ENCODE measurements at places on chromosomes 13 and 19.

GRCh38 chr13:62251734-62252133, 836.1 kb upstream of the PCDH20 start:
- no peak for DNase-seq

GRCh38 chr13:102693250-102693649, 1.6 kb downstream of the METTL21C start:
- no peak for DNase-seq

DNA sequence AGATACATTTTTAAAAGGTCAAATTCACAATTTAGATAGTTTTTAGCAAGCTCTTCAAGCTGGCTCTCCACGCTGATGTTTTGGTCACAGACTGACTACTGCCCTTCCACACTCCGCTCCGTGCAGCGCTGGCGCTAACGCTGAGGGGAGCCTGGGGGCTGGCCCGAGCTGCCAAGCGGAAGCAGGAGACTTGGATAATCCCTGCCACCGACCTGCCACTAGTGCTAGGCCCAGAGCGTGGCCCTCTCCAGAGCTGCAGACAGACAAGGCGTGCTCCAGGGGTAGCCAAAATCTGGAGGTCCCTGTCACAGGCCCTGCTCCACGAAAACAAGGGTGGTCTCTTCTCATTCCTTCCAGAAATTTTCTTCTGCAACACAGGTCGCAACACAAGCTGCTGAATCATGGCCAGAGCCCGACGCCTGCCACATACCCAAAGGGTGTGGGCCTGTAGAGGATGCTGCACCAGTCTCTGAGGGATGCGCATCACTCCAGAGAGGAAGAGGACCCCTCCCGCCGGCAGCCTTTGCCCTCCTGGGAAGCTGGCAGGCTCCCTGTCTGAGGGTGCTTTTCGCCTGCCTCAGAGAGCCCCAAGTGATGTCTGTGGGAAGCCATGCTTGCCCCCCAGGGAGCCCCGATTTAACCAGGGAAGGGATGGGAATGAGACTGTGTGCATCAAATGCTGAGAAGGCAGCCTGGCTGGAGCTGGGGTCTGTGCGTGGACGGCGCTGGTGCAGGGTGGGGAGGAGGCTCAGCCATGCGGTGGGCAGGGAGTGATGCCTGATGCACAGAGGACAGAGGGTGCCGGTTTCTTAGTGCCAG, 21.6 kb downstream of the CAPS start:
- no peak for DNase-seq

GRCh38 chr19:46361915-46362314, 15.0 kb downstream of the PPP5C start:
- DNase-seq: no peak

DNA sequence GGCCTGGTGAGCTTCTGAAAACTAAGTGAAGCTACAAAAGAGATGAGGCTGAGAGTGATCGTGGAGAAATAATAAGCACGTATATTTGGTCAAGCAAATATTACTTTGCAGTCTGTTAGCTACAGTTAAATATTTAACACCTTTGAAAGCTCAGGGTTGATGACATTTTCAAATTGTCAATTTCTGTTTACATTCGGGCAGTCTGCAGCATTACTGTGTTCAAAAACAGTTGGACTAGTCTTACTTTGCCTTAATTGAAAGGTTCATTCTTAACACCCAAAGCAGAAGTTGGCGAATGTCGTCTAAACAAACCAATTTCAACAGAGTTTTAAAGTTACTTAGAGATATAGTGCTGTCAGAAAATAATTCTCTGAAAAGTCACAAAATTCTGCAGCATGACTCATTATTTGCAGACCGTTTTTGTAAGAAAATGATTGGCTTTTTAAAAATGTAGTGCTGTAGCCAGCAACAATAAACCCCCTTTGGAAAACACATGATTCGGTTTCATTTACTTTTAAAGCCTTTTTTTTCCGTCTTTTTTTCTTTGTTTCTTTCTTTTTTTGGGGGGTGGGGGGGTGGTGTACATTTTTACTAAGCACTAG, 549.0 kb downstream of the GPC6 start:
- DNase-seq: no peak

GRCh38 chr19:14915116-14915515, 26.2 kb upstream of the OR7C2 start:
- no peak for DNase-seq

- no peak for DNase-seq
Observed at GRCh38 chr13:79079351-79079839, 326.7 kb downstream of the RBM26 start.

DNA sequence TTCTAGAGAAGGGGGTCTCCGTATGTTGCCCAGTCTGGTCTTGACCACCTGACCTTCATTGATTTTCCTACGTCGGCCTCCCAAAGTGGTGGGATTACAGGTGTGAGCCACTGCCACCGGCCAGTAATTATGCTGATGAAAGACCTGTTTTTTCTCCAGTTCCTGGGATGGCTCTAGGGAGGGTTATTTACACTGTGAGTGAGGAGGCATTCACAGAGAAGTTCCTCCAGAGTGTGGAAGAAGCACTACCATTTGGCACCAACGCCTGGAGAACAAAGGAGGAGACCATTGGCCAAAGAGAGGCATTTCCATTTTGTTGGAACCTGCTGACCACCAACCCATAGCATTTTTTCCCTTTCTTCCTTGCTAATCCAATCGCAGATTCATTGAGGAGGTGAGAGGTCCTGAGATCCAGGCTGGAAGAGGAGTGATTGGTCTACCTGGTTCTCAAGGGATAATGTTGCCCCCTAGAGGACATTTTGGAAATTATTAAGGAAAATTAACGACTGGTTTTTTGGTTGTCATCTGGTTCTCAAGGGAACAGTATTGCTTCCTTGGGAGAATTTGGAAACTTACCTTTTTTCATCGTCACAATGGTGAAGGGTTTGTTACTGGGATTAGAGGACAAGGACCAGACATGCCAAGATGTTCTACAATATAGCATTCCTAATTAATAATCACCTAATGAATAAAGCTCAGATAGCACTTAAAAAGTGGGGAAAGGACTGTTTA, 5.5 kb upstream of the SAE1 start:
- DNase-seq: no peak

DNA sequence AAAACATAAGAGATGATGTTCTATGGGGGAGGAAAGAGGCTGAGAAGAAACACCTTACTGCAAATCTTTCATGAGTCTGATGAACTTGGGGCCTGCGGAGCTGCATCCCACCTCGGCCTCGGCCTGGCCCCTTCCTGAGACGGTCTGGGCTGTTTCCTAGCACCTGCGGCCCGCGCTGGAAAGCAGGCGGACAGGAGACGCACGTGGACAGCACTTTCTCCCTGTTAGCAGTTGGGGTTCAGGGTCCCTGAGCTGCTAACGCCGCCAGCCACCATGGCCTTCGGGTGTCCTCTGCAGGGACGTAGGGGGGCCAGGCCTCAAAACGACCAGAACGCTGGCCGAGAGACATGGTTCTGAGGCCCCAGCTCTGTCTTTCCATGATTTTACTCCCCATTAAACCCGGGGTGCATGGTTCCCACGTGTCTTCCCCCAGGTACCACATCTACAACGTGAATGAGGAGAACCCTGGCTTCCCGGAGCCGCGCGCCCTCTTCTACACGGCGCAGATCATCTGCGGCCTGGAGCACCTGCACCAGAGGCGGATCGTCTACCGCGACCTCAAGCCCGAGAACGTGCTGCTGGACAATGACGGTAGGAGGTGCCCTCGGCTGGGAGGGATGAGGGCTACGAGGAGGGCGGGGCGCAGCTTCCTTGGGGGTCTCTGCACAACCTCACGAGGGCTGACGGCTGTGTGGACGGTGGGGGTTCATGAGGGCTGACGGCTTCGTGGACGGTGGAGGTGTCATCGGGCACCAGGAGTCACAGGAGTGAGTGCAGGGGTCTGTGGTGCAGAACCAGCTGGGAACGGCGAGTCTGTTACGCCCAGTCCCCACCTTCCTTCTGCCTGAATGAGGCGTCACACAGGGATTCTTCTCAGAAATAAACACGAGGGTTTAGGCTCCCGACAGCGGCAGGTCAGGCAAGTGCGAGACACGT, 4.3 kb downstream of the GRK1 start:
- DNase-seq: no peak

DNA sequence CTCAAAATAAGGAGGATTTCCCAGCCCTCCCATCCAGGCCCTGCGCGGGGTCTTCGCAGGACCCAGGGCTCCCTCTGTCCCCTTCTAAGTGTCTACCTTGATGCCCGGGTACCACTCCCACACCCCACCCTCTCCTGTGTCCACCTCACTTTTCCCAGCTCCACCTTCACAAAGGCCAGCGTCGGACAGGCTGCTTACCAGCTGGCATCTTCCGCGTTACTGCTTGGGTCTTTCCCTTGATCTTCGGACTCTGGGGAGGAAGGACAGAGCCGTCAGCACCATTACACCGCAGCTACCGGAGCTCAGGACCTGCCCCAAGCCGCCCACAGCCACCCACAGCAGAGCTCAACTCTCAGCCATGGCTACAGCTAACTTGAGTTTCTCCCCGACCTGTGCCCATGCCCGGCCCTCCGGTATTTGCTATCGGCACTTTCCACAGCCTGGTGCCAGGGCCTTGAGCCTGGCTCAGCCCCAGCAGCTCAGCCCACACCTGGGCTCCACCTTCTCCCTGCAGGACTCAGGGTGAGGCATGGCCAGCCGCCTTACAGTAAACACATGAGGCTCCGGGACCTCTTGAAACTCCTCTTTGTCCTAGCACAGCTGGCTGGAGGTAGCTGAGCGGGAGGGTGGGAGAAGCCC, 3.8 kb downstream of the C13orf46 start:
- DNase-seq: no peak

DNA sequence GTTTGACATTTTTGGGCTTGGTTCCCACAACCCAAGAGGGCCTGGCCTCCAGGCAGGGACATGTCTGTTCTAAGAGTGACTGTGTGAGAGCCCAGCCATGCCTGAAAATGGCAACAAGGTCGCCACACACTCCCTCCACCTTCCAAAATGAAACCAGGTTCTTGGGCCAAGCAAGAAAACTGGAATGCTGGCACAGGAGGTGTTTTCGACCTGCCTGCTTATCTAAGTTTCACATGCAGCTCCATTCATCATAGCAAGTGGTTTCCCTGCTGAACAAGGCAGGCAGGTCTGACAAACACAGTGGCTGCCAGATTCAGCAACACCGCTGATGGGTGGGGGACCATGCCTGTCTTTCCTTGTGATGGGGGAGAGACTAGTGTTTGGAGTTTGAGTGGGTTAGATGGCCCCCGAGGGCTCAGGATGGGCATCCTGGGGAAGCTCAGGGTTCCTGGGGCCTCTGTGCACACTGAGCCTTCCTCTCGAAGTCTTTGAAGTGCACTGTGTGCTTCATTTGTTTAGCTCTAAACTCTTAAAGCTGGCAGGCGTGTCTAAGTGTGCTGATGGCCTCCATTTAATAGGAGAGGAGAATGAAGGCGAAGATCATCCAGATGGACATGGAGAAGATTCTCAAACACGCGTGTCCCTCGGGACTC, 17.9 kb upstream of the GAS6 start:
- no peak for DNase-seq

GRCh38 chr13:83184150-83184475, 698.2 kb downstream of the SLITRK1 start:
- no peak for DNase-seq

- no peak for DNase-seq
Observed at GRCh38 chr19:3849092-3849491, 19.7 kb downstream of the ZFR2 start.

- DNase-seq: no peak
Observed at GRCh38 chr19:32749361-32749760, 29.8 kb downstream of the TDRD12 start.

GRCh38 chr19:54114340-54115108, 933 bp downstream of the TFPT start:
- DNase-seq: peak; percentile 46

- DNase-seq: no peak
Observed at GRCh38 chr13:106318941-106319411, 216.5 kb downstream of the EFNB2 start.

GRCh38 chr19:1170938-1171754, 2.9 kb downstream of the SBNO2 start:
- DNase-seq: no peak
